ENCODE measurements at places on chromosomes 5 and 9.
A peak's percentile ranks its signal among the peaks of the same experiment; 100 is the strongest.

DNA sequence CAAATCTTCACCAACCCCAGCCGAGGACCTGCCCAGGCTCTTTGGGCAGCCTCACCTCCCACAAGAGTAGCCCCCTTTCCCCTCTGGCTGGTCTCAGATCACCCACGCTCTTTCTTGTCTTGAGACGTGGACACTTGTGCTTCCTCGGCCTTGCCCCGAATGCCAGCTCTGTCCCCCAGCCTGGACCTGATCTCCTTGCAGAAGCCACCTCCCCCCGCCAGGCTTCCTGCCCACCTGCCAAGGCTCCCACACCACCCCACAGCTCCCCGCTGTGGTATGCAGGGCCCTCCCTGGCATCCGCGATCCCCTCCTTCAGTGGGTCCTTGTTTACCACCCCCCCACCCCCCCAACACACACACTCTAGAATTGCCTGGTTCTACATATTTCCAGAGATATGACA, 133.7 kb downstream of the ROR2 start:
- no peak for DNase-seq

DNA sequence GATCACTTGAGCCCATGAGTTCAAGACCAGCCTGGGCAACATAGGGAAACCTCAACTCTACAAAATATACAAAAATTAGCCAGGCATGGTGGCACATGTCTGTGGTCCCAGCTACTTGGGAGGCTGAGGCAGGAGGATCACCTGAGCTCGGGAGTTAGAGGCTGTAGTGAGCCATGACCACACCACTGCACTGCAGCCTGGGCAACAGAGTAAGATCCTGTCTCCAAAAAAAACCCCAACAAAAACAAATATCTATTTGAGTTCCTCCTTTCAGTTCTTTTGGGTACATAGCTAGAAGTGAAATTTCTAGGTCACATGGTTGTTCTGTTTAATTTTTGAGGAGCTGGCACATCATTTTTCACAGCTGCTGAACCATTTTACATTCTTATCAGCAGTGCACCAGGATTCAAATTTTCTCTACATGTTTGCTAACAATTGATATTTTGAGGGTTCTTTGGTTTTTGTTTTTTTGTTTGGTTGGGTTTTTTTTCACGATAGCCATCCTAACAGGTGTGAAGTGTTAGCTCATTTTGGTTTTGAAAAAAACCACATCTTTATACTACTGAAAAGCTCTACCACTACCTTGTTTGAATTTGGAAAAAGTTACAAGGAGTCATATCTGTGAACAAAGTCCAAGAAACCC, 176.9 kb upstream of the SLC12A2 start:
- DNase-seq, result no peak

GRCh38 chr5:61414806-61415205, 82.7 kb downstream of the ZSWIM6 start:
- DNase-seq, result no peak

DNA sequence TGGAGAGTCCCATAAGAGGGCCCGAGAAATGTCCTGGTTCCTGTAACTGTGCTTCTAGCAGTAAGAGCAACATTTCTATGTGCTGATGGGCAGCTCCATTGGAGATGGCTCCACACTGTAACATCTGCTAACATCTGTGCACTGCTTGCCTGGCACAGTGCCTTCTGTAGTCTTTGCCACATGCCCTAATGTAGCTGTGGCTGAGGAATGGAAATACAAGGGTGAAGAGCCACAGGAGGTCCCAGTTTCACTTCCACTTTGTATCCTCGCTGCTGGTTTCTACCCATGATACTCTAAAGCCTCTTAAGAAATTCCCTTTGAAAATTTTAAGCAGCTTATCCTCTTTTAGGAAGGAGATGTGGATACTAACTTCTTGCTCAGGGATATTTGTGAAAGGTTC, 97.4 kb downstream of the HOMER1 start:
- DNase-seq, result no peak

DNA sequence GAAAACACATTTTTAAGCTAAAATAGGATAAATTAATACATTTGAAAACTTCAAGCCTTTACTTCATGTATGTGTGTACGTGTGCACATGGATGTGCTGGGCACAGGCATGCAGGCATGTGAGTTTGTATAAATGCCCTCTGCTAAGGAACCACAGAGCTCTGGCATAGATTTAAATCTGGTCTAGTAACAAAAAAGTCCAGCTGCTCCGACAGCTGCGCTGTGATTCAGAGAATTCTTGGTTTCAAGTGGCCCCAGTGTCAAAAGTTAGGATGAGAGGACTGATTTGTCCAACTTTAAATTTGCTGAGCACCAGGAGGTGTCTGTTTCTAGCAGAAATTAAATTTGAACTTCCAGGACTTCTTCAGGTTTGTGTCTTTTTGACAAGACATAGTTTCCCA, 203.7 kb upstream of the TUT7 start:
- DNase-seq, result no peak

GRCh38 chr5:153276151-153276550, 214.3 kb upstream of the GRIA1 start:
- peak; percentile 3 for DNase-seq

DNA sequence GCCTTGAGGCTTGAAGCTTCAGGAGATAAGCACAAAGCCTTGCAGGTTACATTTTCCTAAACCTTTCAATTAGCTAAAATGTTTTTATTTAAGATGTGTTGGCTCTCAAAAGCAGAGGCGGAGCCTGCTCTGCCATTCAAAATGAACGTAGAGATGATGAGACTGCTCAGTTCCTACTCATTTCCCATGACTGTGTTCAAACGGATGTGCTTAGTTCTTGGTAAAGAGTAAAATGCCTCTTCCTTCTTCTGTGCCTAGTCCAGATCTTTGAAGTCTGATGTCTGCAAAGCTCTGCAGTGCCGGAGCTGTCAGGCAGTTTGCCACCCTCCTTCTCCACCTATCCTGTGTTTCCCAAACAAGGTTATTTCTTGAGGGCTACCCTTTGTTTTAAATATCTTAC, 46.3 kb upstream of the ADAMTSL1 start:
- no peak for DNase-seq

GRCh38 chr9:129574911-129575585, 45.9 kb downstream of the C9orf50 start:
- no peak for DNase-seq

- DNase-seq, result no peak
Observed at GRCh38 chr5:78102500-78102899, 192.0 kb downstream of the AP3B1 start.

GRCh38 chr9:128077847-128078503, 9.9 kb downstream of the SLC25A25 start:
- no peak for DNase-seq

DNA sequence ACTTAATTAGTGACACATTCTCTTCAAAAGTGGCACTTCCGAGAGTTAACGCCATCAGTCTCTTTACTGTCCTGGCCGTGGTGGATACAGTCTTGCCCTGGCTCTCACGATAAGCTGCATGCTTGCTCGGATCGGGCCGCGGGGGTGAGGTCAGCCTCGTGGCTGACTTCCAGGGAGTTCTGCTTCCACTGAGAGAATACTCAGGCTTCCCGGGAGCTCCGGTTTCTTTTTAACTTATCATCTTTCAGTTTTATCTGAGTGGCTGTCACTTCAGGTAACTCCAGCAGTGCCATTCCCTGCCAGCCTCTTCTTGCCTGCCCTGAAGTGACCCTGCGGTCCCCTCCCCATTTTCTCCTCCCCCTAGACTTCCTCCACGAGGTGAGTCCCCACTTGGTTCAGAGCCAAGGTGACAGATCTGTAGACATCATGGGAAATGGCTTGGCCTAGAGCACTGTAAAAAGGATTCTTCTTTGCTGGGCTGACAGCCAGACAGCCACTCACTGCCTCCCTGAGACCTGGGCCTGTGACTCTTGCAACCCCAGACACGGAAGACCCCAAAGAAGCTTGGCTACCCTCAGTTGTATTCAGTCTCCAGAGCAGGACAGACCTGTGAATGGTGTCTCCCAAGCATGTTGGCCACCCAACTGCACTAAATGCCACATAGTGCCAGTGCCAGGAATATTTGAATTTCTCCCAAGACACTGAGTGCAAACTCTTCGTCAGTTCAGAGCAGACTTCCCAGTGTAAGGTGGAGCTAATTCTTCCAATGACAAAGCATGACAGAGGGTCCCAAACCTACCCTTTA, 95.1 kb downstream of the DAPK1 start:
- peak; percentile 46 for DNase-seq

All from GM04504 (cell line).